ENCODE measurements at places on chromosomes 12 and 14.
A peak's percentile ranks its signal among the peaks of the same experiment; 100 is the strongest.

DNA sequence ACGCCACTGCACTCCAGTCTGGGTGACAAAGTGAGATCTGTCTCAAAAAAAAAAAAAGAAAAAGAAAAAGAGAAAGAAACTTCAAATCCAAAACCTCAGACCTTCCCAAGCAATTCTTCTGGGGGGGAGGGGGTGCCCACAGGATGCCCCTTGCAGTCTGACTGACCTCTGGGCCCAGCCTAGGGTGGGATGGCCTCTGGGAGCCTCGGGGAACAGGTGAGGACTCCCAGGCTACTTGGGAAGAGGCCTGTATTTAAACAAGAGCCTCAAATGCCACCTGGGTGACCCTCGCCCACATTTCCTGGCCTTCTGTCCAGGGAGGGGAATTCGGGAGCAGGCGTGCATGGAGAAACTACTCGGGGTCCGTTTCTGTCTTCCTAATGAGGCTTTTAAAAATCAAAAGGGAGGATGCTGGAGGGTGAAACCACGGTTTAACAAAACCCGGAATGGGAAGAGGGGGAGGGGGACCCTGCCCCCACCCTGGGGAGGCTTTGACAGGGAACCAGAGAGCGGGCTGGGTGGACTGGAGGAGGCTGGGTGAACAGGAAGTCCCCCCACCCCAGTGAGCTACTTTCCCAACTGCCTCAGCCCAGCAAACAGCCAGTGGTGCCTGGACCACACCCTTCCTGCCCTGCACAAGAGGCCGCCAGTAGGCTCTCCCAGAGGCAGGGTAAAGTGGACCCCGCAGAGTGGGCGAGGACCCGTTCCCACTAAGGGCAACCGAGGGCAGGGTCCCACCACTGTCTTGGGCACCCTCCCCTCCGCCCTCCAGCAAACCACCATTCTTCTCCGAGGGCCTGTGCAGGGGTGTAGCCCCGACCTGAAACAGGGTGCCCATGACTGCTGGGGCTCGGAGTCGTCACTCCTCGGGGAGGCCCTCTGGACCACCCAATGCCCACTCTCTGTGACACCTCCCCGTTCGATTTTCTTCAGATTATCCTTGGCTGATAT, 1.5 kb upstream of the FBRSL1 start:
- peak; percentile 69 for DNase-seq

- DNase-seq, result peak; percentile 70
These were observed 14.2 kb downstream of the BLTP3B start for GRCh38 chr12:100128512-100128908.

GRCh38 chr12:116861320-116861719, 19.9 kb downstream of the HRK start:
- DNase-seq, result peak; percentile 87

- no peak for DNase-seq
These were observed 26.6 kb upstream of the PTPRB start for GRCh38 chr12:70663838-70664237.

GRCh38 chr12:92055877-92056276, 89.8 kb downstream of the BTG1 start:
- DNase-seq, result no peak

- DNase-seq, result no peak
These were observed 70.5 kb upstream of the FRMD6 start for GRCh38 chr14:51581017-51581881.

DNA sequence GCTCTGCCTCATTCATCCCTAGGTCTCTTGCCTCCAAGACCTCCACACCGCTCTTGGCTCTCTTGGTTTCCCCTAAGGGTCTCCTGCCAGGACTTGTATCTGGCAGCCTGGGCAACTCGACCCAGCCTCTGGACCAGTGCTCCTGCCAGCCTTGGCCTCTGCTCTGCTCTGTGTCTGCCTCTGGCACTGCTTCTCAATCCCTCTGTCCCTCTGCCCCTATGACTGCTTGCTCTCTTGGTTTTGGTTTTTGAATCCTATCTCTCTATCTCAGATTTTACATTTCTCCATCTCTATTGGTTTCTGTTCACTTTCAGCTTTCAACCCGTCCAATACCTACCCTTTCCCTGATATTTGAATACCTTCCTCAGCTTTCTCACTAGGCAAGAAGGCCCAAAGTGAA, 6.3 kb downstream of the ITGA5 start:
- DNase-seq, result no peak

DNA sequence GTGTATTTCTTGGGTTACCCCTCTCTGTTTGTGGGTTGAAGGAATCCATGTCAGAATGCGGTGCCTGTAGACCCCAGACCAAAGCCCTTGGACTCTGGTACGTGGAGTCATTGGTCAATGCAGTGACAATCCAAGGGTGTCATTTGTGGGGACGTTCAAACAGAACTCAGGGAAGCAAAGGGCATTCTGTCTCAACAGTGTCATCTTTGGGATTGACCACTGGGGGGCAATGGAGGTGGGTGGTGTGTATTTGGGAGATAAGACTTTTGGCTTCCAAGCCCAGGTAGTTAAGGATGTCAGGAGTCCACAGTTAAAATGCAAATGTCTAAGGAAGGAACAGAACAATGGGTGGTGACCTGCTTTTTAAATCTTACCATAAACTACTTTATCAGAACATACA, 54.6 kb upstream of the CCDC175 start:
- DNase-seq, result no peak

DNA sequence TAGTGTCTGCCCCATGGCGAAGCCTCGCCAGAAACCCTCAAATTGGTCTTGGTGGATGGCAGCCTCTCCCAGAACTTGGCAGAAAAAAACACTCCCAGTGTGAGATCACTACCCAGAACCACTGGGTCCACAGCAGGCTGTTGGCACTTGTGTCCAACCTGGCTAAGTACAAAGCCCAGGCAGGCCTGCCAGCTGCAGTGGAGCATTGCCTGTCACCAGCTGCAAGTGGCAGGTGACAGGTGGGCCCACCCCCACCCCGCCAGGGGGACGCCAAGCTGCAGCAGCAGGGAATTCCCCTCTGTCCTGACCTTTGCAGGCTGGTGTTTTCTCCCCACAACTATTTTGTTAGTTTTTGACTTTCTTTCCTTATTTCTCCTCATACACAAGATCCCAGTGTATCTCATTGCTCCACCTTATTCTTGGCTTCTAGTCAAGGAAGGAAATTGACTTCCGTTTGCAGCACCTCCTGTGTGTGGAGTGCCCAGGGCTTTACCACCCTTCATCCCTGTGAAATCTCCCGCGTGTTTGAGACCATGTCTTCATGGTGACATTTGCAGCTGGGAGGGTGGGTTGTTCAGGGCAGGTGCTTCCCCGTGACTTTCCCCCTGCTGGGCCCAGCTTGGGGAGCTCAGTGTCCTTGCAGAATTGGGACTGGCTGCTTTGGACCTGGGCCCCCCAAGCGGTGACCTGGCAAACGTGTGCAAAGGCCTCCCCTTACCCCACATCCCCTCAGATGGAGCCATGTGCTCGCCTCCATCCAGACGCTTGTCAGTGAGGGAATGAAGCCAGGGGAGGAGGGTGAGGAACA, 73.8 kb upstream of the RIN3 start:
- DNase-seq, result no peak

DNA sequence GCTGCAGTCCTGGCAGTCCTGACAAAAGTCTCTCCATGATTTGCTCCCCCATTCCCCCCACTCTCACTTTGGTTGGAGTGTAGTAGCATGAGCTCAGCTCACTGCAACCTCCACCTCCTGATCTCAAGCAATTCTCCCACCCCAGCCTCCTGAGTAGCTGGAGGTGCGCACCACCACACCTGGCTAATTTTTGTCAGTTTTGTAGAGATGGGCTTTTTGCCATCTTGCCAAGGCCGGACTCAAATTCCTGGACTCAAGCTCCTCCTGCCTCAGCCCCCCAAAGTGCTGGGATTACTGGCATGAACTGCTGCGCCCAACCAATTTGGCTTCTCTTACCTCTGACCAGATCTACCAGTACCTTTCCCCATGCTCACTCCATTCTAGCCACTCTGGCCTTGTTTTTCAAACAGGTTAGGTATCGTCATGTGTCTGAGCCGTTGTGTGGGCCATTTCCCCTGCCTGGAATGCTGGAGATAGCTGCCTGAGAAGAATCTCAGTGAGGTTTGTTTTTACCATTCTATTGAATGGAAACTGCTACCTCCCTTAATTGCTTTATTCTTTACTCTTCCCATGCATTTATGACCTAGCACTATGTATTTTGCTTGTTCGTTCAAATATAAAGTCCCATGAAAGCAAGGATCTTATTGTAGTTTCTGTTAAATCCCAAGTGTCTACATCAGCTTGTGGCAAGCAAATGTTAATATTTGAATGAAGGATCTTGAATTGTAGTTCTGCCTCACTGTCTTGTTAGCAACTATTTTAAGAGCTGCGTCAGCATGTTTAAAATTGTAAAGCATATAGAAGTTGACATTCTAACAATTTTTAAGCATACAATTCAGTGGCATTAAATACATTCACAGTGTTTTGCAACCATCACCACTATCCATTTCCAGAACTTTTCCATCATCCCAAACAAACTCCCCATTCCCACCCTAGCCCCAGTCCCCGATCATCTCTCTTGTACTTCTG, 39.7 kb downstream of the CPSF6 start:
- DNase-seq, result no peak

DNA sequence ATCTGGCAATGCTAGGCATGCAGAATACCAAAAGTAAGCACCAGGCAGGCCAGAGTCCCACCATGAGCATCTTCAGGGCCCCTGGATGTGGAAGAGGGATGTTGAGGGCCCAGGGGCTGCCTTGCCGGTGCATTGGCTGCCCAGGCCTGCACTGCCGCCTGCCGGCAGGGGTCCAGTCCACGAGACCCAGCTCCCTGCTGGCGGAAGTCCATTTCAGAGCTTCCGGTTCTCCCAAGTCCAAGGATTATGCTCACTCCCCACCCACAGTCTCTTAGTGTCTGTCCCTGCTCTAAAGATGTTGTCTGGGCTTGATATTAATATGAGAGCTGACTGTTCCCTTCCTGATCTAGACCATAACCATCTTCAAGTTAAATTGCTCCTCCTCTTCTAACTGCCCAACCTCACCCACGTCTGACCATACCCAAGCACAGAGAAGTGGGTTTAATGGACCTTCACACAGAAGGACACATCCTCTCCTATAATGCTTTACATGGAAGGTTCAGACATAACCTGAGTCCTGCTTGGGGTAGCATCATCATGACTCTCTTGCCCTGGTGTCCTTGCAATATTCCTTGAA, 117.4 kb downstream of the DAD1 start:
- peak; percentile 72 for DNase-seq

- DNase-seq, result peak; percentile 53
These were observed 76.8 kb downstream of the HSD17B6 start for GRCh38 chr12:56839915-56840325.

GRCh38 chr14:84036840-84037239, 1493.1 kb upstream of the FLRT2 start:
- DNase-seq, result peak; percentile 98

GRCh38 chr12:93360688-93361087, 17.0 kb upstream of the NUDT4 start:
- DNase-seq, result no peak

DNA sequence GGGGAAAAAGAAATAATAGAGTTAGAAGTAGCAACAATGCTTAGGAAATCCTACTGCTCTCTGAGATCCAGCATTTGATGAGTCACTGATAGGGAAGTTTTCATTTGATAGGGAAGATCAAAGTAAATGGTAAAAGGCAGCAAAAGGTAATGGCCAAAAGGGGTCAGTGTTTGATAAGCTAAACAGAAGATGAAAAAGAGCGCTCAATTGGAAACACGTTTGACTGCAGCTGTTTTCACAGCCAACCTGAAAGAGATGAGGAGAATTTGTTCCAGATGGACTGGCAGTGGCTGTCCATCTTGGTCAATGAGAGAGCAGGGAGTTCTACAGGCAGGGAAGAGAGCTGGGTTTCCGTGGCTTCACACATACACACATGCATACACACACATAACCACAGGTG, 264.2 kb downstream of the TMEM132C start:
- no peak for DNase-seq

GRCh38 chr12:20445687-20446086, 77.3 kb downstream of the PDE3A start:
- no peak for DNase-seq

DNA sequence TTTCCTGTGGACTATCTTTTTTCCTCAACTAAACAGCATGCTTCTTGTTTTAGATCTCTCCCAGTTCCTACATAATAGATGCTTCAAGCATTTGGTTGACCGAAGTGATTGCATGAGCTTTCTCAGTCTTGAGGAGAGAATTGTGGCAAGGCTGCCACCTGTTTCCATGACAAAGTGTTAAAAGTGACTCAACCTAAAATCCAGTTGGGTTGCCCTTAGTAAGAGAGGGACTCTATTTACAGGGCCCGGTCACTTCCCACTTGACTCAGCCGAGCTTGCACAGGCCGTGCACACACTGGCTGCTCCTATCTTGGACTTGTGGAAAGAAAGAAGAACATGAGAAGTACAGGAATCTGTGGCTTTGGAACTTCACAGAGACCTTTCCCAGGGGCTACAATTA, 2.1 kb upstream of the B4GALNT3 start:
- peak; percentile 77 for DNase-seq

GRCh38 chr12:104667139-104667538, 210.4 kb downstream of the CHST11 start:
- DNase-seq, result peak; percentile 76

DNA sequence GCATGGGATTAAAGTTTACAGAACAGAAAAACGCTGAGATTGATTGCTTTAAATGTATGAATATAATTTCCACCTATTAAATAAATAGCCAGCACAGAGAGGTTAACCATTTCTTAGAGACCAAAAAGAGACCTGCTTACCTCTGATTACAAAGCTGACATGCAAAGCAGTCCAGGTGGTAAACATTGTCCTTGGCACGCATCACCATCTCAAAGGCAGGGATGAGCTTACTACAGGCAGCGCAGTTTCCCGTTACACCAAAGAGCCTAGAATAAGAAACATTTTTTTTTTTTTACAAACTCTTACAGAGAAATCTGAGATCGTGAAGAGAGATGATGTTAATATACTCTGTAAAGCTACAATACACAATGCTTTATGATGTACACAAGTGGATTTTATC, 45.7 kb downstream of the LMO3 start:
- DNase-seq, result no peak

- no peak for DNase-seq
These were observed at the start of gene ST8SIA1 for GRCh38 chr12:22334410-22335100. TSS of gene ST8SIA1 (minus strand) at chr12:22334707. CDS start at chr12:22334232, 475 bp downstream.

DNA sequence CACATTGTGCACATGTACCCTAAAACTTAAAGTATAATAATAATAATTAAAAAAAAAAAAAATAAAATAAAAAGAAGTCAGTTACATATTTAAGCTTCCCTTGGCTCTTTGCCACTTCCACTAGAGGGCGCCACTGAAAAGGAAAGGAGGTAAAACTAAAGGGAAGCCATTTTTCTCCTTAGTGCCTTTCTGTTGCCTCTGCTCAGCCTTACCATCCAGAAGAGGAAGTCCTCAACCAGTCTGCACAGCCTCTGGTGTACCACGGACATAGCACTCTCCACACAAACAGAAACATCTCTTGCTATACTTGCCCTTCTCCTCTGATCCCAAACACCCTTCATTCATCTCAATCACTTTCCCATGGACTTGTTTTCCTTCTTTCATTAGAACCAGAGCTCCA, 169.0 kb upstream of the EEA1 start:
- DNase-seq, result peak; percentile 94

Data from MV-4-11 (cell line).